ENCODE measurements at places on chromosomes 5 and 9. TPM values are rescaled to one million over a fixed set of nuclear protein-coding genes. Genes with fewer than 3 reads are reported as not detected.

GRCh38 chr9:14306188-14306587 is 7.8 kb downstream of the NFIB start:
- no peak for DNase-seq

GRCh38 chr5:80569961-80570786 is at the start of gene ANKRD34B:
Gene ANKRD34B (minus strand): TSS chr5:80570280. CDS start chr5:80560019, 10,261 bp downstream.
- peak; percentile 67 for DNase-seq

DNA sequence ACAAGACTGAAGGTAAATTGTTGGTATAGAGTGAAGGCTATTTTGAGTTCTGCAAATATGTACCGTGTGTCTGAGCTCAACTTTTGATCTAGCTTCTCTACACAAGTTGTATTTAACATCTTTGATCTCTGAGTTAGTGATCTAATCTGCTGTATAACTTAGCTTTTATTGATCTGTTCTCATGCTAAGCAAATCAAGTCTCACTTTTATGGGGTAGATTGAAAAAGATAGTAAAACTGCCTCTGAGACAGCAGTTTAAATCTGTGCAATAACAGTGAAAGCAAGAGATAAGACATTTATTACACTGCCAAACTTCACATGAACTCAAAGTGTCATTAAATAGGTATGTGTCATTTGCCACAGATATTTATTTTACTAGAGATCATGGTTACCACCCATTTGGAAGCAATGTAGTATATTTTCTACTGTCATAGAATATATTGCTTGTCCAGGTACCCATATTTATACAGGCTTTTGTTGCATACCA is 477.3 kb downstream of the ISL1 start:
- no peak for DNase-seq

Gene CYLC2
- total RNA-seq = not detected

Gene PCDHGA7
- 2.5 TPM for total RNA-seq

Gene PCSK1
- total RNA-seq = not detected

All from upper lobe of right lung (tissue), 1 donor.